ENCODE measurements at places on chromosomes 3 and 15. TPM values are rescaled to one million over a fixed set of nuclear protein-coding genes. Genes with fewer than 3 reads are reported as not detected.

CLDN16 gene
- not detected for total RNA-seq

NKIRAS1 gene
- 5.2 TPM for total RNA-seq

TMEM212 gene
- total RNA-seq: not detected

SLC24A1 gene
- 6.2 TPM for total RNA-seq

CFAP100 gene
- not detected for total RNA-seq

SLC27A2 gene
- total RNA-seq: not detected

MASP1 gene
- total RNA-seq: 0.23 TPM

TMEM207 gene
- total RNA-seq: not detected

ACTC1 gene
- total RNA-seq: not detected

GOLGA6L7 gene
- total RNA-seq: not detected

WDR93 gene
- not detected for total RNA-seq

TNFSF10 gene
- 30.1 TPM for total RNA-seq

IMPG2 gene
- total RNA-seq: 0.04 TPM

UROC1 gene
- not detected for total RNA-seq

GABRB3 gene
- total RNA-seq: 1.8 TPM

C3orf52 gene
- 3.6 TPM for total RNA-seq

TMCO5A gene
- total RNA-seq: not detected

TOPAZ1 gene
- total RNA-seq: not detected

GATA2 gene
- not detected for total RNA-seq

CDHR4 gene
- total RNA-seq: not detected

EOMES gene
- total RNA-seq: 1.9 TPM

GLDN gene
- not detected for total RNA-seq
